Stimulated activated CD8-positive, alpha-beta memory T cell treated with anti-CD3 and anti-CD28 coated beads, Interleukin-4, amount 100 ng/mL, for 48 hours (primary cell): ENCODE measurements at places on chromosomes 11 and 22.

GRCh38 chr11:57335023-57335342 is 709 bp downstream of the SSRP1 start:
- DNase-seq, result no peak

GRCh38 chr11:117870103-117870952 is 6.1 kb downstream of the FXYD6 start:
- DNase-seq, result no peak

DNA sequence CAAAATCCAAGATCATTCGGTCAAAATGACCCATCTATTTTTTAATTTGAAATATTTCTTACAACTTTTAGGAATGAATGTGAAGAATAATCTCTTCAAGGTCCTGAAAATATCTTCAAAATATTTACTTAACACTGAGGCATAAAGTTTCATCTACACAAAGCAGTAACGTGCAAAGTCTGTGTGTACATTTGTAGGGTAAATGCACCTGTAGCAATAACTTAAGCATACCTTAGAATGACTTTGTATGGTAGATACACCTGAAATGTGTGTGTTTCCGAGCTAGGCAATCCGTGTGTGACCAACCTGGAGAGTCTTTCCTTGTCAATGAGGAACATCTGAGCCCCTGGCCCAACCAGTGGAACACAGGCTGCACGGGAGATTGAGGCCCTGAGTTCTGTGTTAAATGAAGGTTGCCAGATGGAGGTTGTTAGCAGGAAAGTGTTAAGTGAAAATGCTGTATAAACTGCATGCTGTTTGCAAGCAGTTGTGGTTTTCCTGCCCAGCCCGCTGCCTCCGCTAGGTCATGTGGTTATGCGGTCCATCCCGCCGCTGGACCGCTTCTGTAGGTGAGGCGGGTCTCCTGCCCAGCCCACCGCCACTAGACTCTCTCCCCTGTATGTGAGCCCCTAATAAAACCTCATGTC is 7.6 kb upstream of the CTR9 start:
- peak; percentile 46 for DNase-seq

GRCh38 chr22:49446759-49447710 is 380.6 kb downstream of the BRD1 start:
- peak; percentile 34 for DNase-seq

DNA sequence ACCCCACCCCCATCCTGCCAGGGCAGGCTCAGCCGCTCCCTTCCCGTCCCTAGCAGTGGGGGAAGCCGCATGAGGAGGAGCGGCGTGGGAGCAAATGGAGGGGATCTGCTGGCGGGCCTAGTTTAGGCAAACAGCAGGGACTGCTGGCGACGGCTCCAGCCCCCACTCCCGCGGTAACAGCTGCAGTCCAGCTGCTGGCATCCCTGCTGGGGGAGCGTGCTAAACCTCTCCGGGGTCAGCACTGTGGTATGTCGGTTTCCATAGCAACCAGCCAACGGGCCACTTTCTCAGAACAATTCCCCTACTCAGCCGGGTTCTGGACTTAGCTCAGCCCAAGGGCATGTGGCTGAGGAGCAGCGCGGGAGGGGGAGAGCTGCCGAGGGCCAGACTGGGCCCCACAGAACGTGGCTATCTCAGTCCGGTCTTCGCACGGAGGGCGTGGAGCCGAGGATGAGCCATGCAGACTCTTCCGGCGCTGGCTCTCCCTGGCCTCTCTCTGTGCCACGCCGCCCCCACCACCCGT is 98.8 kb downstream of the PKNOX2 start:
- DNase-seq, result no peak

GRCh38 chr11:58292017-58292416 is 24.0 kb upstream of the OR10W1 start:
- no peak for DNase-seq

GRCh38 chr11:83335446-83336070 is 49.4 kb upstream of the CCDC90B start:
- no peak for DNase-seq

GRCh38 chr11:75275581-75275980 is 35.0 kb downstream of the TPBGL start:
- peak; percentile 62 for DNase-seq
